ENCODE measurements at places on chromosomes 2 and 18.

DNA sequence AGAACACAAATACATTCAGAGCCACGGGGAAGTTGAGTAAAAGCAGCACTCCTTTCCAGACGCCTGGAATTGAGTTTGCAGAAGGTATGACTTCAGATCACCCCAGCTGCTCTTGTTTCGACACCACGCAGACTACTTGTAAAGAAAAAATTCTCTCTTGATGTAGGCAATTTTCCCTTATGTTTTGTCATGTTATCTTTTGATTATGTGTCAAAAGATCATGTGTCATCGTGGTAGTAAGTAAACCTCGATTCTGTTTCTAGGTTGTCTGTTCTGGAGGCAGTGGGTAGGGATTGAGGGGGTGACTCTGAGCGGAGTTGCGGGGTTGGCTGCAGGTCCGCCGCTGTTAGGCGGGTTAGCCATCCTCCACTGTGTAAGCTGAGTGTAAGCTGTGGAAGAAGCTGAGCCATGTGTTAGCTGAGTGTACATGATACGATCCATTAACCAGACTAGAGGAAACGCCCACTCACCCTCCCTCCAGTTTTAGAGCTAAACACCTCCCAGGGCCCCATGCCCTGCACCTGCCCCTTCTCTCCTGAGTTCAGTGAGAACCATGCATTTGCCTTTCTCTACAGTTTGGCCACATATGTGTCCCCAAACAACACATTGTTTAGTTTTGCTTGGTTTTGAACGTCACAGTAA lies 181.8 kb downstream of the SNTG2 start:
- no peak for DNase-seq

GRCh38 chr2:142944264-142944663 lies 66.8 kb downstream of the KYNU start:
- DNase-seq = no peak

GRCh38 chr18:1062588-1062987 lies 157.9 kb downstream of the ADCYAP1 start:
- DNase-seq = no peak

GRCh38 chr2:170714381-170715061 lies 616 bp upstream of the SP5 start:
- DNase-seq = peak; percentile 80

GRCh38 chr18:69839497-69839896 lies 108.2 kb downstream of the CD226 start:
- DNase-seq = no peak

DNA sequence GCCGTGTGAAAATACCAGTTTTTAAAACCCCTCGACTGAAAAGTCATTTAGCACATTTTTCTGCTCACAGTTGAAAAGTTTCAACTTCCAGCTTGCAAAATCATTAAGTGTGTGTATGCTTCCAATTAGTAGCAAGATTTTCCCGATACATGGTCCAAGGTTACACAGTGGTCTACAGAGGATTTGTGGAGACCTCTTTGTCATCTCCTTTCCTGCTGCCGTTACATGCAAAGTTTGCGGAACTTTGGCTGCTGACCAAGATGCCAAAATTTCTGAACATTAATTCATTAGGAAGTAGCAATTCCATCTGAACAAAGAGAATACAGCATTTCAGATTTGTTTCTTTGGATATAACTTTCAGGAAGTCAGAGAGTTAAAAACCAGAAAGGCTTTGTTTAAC lies 474.6 kb downstream of the PLCL1 start:
- no peak for DNase-seq

- no peak for DNase-seq
Observed at GRCh38 chr2:84676295-84676694, 160.0 kb downstream of the DNAH6 start.

DNA sequence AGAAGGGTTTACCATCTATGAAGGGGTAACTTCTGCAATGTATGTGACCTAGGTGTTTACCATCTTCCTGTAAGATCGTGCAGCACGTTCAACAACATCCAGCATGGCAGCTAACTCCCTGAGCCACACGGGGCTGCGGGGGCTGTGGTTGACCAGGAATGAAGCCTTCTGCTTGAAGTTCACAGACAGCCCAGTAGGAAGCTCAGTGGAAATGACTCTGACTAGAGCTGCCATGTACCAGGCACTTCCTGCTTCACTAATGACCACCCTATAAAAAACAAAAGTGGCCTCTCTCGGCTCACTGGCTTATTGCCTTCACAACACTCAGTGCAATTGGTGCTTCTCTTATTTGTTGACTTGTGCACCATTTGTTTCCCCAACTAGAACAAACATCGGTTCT lies 99.7 kb upstream of the SMAD7 start:
- DNase-seq = no peak

- DNase-seq = no peak
Observed at GRCh38 chr2:115650827-115651226, 1208.4 kb downstream of the DPP10 start.

DNA sequence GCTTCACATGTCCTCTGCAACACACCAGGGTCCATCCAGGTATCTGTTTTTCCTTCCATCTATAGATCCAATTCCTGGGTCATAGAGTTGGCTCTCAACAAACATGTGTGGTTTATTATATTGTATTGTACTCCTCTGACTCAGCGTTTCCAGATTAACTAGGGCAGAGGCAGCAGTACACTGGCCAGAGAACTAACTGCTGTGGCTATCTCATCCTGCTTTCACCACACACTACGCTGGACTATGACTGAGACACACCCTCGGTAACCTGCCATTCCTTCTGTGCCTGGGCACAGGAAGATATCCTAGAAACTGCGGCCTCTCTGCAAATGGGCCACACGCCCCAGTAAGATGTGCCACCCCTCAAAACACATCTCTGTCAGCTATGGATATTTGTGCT lies 159.8 kb upstream of the STK17B start:
- no peak for DNase-seq

GRCh38 chr2:136185981-136186776 lies 68.2 kb upstream of the CXCR4 start:
- DNase-seq = no peak

DNA sequence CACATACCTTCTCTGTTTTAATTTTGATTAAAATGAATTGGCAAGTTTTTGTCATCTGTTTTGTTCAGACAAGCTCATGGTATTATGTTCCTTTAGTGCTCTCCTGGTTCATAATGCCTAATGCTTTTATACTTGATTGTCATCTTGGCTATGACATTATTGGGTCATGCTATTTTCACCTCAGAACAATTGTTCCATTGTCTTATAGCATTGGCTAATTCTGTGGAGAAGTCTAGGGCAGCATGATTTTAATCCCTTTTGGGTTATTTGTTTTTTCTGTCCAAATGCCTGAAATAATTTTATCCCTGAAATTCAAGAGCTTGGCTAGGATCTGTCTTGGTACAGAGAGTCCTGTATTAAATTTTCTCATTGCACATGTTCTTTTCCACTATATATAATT lies 83.8 kb upstream of the CCDC85A start:
- DNase-seq = no peak

GRCh38 chr2:119384971-119385370 lies 18.2 kb downstream of the DBI start:
- no peak for DNase-seq

GRCh38 chr18:21669736-21670285 lies 34.8 kb downstream of the ABHD3 start:
- DNase-seq = no peak

GRCh38 chr2:226256237-226256636 lies 543.4 kb downstream of the IRS1 start:
- DNase-seq = no peak

DNA sequence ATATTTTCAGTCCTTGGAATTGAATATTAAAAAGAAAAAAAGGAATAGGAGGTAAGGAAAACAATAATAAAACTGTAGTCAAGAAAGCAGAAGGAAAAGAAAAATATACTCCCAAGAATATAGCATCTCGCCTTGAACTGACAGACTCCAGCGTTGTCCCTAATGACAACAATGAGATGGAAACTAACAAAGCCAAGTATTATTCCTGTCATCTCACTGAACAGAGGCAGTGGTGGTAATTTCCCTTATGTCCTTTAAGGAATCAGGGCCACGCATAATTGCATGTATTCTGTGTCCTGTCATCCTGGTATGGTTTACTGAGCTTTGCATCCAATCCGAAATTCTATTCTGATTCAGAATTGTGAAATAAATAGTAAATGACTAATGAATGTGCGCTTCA lies 158.9 kb downstream of the LRRTM4 start:
- no peak for DNase-seq

- DNase-seq = no peak
Observed at GRCh38 chr2:83730223-83730622, 728.9 kb downstream of the SUCLG1 start.

DNA sequence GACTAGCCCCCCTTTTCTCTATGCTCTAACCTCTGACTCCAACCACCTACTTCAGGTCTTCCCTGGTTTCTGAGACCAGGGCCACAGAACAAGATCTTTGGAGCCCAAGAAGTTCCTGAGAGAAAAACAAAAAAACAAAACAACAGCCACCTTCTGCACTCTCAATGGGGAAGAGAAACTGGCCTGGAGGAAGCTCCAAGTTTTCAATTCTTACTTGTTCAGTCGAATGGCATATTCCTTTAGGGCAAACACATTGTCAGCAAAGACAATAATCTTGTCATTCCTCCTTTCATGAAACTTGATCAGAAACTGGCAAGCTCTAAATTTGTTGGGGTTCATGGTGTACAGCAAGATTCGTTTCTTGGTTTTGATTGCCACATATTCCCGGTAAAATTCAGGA lies 15.0 kb downstream of the ERCC3 start:
- DNase-seq = no peak

- no peak for DNase-seq
Observed at GRCh38 chr18:55384115-55384514, 203.9 kb downstream of the TCF4 start.

GRCh38 chr2:72326759-72327158 lies 179.1 kb upstream of the CYP26B1 start:
- no peak for DNase-seq

GRCh38 chr2:142131010-142131669 lies at the start of gene LRP1B:
LRP1B (minus strand) TSS chr2:142131016; CDS start chr2:142130729, 287 bp downstream.
- no peak for DNase-seq

GRCh38 chr2:235553696-235554100 lies 59.9 kb downstream of the AGAP1 start:
- no peak for DNase-seq

DNA sequence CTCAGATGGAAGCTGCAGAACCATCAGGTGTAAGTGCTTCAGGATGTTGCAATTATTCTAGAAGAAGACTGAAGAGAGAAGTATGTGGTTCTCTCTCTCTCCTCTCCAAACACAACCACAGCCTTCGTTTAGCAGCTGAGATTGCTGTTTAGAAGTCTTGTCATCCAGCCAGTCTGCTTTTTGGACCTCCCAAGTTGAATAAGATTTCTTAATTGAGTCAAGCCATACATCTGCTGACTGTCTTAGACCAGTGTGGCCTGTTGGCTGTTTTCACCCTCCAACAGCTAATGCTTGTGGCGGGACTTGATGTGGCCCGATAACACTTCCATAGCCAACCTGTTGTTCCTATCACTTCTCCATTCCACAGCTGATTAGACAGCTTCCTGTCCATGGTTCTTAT lies 91.3 kb upstream of the TMEM17 start:
- DNase-seq = no peak

DNA sequence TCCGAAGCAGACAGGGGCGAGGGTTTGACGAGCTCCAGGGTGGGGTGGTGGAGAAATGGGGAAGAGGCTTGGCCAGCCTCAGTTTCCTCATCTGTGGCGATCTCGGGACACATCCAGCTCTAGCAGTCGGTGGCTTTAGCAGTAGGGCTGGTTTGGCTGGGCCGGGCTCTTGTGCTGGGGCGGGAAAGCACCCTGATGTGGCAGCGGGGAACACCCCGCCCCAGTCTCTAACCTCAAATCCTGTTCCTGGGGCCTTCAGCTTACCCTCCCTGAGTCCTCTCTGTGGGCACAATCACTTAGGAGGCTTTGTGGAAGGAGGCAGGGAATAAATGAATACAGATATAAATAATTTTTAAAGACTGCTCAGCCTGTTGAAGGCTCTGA lies 26.5 kb upstream of the MCFD2 start:
- DNase-seq = peak; percentile 68

- DNase-seq = no peak
Observed at GRCh38 chr2:30584116-30584515, 137.1 kb downstream of the LCLAT1 start.

DNA sequence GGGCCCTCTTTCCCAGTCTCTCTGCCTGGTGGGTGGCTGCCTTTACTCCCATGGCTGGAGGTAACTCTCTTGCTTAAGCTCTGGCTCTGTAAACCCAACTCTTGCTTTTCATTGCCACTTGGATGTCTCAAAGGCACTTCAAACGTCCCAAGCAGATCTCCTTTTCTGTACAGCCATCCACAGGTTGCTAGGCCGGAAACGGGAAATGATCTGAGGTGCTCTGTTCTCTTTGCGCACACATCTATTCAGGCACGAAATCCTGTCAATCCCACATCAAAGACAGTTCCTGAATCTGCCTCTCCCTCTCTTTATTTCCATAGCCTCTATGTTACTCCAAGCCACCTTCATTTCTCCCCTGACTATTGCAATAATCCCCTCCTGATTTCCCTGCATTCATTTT lies 87.4 kb downstream of the AOX1 start:
- no peak for DNase-seq

DNA sequence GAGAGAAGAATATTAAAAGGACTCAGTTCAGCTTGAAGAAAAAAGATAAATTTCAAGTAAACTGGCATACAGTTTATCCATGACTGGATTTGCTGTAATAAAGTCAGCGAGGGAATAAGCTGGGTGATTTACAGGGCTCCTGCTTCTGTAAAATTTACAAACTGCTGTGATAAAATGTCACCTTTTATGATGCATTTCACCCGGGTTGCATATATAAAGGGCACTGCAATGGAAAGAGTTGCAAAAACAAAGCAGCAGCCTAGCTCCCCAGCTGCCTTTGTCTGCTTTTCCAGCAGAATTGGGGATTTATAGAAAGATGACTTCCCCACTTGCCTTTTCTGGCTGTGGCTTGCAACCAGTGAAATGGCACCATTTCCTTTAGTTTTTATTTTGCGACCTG lies 132.5 kb upstream of the LHCGR start:
- DNase-seq = no peak

DNA sequence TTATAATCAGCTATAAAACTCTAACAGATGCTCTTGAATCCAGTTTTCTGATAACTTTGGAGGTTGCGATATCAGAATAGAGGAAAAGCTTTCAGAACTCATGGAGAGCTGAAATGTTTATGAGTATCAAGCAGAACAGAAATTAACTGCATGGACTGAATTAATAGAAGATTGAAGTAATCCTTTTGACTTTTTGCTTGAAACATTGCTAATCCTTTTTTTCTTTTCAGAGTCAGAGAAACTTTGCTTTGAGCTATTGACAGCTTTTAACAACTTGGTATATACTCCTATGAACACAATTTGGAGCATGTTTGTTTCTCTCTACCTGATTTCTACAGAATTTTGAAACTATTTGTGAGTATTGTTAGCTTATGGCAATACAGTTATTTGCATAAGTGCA lies 1254.8 kb downstream of the LRP1B start:
- DNase-seq = no peak

Data from Peyer's patch (tissue), 4 donors.